ENCODE measurements at places on chromosomes 3 and 15.

- DNase-seq: no peak
Observed at GRCh38 chr3:40299721-40300335, 9.7 kb upstream of the EIF1B start.

DNA sequence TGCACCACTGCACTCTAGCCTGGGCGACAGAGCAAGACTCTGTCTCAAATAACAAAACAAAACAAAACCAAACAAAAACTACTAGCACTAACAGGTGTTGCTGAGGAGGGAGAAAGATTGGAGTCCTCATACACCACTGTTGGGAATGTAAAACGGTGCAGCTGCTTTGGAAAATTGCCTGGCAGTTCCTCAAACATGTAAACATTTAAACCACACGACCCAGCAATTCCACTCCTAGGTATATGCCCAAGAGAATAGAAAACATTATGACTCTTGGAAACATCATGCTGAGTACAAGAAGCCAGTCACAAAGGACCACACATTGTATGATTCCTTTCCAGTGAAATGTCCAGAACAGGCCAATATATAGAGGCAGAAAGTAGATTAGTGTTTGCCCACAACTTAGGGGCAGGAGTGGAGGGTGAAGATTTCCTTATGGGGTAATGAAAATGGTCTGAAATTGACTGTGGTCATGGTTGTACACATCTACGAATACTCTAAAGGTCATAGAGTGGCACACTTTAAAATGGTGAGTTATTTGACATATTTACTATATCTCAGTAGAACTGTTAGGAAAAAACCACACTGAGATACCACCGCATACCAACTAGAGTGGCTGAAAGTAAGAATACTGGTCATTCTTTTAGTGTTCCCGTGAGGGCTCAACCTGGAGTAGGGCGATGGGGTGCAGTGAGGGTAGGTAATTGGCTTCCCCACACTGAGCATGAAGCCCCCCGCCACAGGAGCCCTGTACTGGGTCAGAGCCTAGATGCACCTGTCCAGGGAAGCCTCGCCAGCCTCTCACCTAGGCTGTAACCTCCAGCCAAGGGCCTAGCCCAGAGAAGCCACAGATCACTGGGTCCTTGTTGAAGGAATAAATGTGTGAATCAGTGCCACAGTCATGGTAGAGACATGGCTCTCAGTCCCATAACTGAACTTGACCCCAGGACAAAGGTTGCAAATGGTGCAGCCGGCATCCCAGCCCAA is 131.1 kb downstream of the NUP210 start:
- no peak for DNase-seq

- no peak for DNase-seq
Observed at GRCh38 chr3:134576426-134576825, 74.4 kb downstream of the KY start.

- no peak for DNase-seq
Observed at GRCh38 chr3:31008994-31009393, 114.5 kb upstream of the GADL1 start.

- no peak for DNase-seq
Observed at GRCh38 chr3:73148206-73148605, 86.7 kb downstream of the EBLN2 start.

- no peak for DNase-seq
Observed at GRCh38 chr3:161212171-161212771, 8.8 kb upstream of the NMD3 start.

Measured in cerebellar cortex (tissue), 1 donor.